ENCODE measurements at places on chromosomes 11 and 22.

DNA sequence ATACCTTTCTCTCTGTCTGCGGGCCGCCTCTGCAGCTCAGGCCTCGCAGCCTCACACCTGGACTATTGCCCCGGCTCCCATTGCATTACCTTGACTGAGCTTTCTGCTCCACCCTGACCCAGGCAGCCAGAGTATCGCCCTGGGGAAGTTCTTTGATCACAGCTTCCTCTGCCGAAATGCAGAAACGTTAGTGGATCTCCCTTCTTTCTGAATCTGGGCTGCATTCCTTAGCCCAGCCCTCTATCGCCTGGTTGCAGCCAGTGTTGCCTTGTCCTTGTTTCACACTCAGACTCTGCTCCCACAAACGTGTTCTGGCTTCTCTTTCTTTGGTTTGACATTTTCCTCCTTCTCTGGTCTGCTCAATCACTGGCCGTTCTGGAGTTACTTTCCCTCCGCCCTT lies 195.7 kb downstream of the ADAMTS15 start:
- no peak for DNase-seq

GRCh38 chr22:30763815-30764673 lies 69.4 kb downstream of the OSBP2 start:
- DNase-seq, result no peak

- no peak for DNase-seq
Measured at GRCh38 chr22:49953027-49953679, 7.4 kb upstream of the PIM3 start.

DNA sequence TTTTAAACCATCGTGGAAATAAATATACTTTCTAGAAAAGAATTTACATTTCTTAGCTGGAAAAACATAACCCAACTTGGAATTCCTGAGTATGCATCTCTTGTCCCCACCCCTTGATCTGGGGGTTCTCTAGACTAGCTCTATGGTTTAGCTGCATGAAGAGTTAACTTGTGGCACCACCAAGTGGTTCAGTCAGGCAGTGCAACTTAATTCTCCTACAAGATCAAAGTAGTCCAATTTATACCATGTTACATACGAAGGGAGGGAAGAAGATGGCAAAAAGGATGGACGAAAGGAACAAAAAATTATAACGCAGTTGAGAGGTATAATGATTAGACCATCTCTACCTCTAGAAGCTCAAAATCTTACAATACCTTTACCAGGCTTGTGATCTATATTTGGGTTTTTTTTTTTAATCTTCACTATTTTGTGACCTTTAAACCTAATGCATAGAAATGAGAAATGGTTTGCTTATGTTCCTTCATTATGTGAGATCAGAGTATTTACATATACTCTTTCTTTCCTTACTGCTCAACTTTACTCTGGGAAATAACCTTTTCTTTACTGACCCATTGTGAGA lies 28.5 kb upstream of the ALKBH3 start:
- peak; percentile 19 for DNase-seq

GRCh38 chr11:85893395-85893794 lies 38.2 kb downstream of the CCDC83 start:
- DNase-seq, result no peak

DNA sequence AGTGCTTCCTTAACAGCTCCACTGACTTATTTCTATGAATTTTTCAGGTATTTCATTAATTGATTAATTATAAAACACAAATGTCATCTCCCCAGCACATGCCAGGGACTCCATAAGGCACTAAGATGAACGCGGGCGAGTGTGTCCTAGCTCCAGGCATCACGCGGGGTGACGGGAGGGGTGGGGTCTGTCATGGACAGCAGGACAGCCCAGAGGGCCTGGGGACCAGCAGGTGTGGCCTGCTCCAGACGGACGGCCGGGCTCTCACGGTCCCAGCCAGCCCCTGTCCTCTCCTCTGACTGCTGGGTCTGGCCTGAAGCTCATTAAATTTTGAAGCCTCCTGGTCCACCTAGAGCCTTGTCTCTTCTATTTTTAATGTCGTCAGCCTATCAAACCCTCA lies 531.1 kb downstream of the BRD1 start:
- no peak for DNase-seq

- no peak for DNase-seq
Measured at GRCh38 chr22:17699696-17700340, 61.3 kb downstream of the BCL2L13 start.

DNA sequence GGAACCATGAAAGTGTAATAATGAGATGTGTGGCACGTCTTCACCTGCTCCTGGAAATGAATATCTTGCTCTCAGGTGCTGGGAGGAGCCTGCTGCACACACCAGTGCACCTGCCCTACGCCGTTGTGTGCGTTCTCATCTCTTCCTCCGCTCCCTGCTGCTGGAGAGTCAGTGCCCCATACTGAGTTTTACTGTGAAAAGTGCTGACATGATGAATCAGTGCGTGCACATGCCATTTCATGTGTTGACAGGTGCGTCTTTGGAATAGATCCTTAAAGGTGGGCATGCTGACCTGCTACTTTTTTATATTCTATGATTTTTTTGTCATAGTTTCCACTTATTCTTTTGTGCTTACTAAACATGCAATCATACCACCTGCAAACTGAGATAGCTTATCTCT lies 1015.8 kb downstream of the BRD1 start:
- no peak for DNase-seq

- no peak for DNase-seq
Measured at GRCh38 chr11:31768749-31769640, 42.1 kb downstream of the PAX6 start.

- peak; percentile 69 for DNase-seq
Measured at GRCh38 chr22:39661842-39662685, 91.5 kb downstream of the CACNA1I start.

GRCh38 chr11:96456111-96456510 lies 66.3 kb downstream of the JRKL start:
- DNase-seq, result no peak

All from stimulated activated CD8-positive, alpha-beta memory T cell treated with anti-CD3 and anti-CD28 coated beads, Interleukin-15, amount 100 ng/mL, for 48 hours (primary cell).